ENCODE measurements at places on chromosomes 3 and 15.

DNA sequence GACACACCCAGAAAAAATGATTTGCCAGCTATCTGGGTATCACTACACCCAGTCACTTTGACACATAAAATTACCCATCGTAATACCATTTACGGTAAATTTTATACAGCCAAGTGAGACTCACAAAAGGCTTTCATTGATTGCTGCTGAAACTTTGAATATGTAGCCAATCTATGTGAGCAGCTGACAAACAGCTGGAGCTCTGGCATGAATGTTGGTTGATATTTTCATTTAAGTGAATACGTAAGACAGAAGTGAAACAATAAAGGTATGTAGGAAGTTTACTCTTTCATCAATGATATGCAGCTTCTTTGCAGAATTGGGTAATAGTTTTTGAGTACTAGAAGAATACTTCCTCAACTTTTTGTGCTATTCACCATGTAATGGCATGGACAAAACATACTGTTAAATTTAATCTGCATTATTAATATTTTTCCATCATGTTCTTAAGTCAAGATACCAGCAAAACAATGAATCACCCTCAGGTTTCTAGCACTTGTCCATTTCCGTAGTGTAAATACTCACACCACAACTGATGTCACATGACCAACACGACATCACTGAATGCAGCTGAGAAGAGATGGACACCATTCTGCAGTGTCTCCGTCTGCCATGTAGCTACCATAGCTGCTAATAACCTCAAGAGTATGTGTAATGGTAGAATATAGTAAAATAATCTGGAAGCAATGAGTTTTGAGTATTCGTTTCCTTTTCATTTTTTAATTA is 205.9 kb upstream of the HES1 start:
- DNase-seq = no peak

DNA sequence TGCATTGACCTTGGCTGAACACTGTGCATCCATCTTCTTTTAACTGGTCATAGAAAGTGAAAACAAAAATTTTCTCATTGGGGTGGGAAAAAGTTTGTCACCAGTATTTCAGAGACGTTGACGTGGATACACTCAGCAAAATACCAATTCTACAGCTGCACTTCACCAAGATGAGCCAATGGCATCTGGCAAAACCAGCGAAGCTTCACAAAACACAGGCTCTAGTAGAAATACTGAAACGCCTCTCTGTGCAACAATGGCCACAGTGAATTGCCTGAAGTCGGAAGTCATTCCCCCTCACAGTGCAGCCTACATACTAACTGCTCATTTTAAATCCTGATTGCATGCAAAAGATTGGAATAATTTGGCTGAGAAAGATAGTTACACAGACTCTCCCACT is 17.0 kb downstream of the PCYT1A start:
- DNase-seq = no peak

DNA sequence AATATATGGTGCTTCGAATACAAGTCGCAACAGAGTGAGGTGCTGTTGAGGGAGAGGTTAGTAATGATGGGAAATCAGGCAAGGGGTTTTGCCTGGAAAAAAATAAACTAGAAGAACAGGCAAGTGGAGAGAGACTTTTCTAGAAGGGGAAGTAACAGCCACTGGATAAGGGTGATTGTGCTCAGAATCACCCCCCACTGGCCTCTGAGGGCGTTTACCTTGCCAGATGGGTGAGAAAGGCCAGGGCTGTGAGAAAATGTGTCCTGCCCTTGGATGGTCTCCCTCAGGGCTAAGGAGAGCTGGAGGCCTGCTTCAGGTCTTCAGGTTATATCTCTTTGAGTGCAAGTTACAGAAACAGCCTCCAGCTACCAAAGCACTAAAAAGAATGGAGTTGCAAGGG is 151.8 kb downstream of the MEX3B start:
- DNase-seq = no peak

DNA sequence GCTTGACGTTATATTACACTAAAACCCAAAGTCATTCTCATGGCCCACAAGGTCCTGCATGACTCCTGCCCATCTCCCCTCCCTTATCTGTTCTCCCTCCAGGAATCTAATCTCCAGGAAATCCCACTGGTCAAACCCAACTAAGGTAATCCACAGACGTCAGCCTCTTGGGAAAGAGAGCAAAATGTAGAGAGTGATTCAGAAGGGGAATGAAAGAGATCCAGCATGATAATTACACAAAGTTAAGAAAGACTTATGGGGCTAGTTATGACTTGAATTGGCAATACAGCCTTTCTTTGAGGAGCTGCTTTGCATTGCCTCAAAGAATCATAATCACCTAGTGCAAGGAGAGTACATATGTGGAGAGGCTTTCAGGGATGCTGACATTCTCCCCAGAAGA is 137.8 kb upstream of the MYRIP start:
- no peak for DNase-seq

- DNase-seq = peak; percentile 19
Measured at GRCh38 chr15:34610354-34610753, 26.9 kb upstream of the GOLGA8B start.

- DNase-seq = no peak
Measured at GRCh38 chr3:38315488-38316230, 30.9 kb upstream of the XYLB start.

DNA sequence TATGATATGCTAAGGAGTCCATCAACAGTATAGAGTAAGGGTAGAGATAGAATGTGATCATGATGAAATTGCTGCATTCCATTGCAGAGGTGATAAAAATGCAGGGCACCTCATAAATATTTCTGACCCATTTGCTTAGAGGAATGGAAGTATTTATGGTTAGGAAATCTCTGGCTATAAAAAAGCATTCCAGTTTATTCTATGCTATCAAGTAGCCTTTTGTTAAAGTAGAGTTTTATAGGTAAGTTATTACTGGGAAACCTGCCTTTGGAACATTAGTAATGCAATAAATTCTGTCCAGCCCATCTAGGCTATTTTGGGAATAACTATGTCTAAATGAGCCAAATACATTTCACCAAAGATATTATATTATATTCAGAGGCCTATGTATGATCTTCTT is 19.8 kb upstream of the STRIT1 start:
- DNase-seq = no peak

DNA sequence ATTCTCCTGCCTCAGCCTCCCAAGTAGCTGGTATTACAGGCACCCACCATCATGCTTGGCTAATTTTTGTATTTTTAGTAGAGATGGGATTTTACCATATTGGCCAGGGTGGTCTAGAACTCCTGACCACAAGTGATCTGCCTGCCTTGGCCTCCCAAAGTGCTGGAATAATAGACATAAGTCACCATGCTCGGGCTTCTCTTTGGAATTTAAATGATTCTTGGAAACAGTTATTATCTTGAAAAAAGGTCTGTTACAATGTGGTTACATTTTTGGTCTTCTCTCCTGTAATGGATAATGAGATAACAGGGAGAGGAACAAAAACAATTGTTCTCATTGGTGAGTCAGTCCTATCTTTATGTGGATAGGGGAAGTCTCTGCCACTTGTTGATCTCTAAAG is 59.8 kb upstream of the AADACL2 start:
- no peak for DNase-seq

- DNase-seq = no peak
Measured at GRCh38 chr3:126381966-126382365, 12.7 kb upstream of the CFAP100 start.

GRCh38 chr3:164200053-164200823 is 878.1 kb downstream of the SI start:
- no peak for DNase-seq

GRCh38 chr3:3744826-3745225 is 54.4 kb upstream of the LRRN1 start:
- DNase-seq = no peak

DNA sequence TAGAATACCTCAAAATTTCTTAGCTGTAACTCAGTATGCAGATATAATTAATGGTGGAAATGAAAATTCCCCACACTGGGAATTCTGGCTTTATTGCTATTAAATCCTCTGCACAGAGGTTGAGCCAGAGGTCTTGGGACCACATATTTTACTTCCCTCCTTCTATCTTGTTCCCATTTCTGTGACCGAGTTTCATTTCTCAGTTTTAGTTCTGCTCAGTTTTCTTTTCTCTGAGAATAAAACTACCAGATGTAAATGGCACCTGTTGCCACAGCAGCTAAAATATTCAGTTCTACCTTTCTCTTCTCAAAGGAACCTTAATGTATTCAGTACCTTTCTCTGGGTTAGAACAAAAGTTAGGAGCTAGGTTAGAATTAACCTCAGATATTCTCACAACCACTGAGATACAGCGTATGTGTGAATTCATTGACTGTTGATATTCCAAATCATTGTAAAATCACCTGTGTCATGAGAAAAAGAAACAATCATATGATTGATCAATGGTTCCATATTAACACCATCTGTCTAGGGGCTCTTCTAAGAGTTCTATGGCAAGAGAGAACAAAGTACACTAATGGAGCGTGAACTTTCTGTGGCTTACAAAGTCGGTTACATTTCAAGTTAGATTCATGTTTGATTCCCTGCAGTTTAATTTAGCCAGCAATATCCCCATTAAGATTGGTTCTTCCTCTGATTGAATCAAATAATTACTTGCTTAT is 374.1 kb downstream of the EFHB start:
- DNase-seq = no peak

GRCh38 chr15:42593143-42593542 is 17.7 kb downstream of the STARD9 start:
- no peak for DNase-seq

- DNase-seq = peak; percentile 37
Measured at GRCh38 chr3:197426121-197426566, 127.7 kb upstream of the DLG1 start.

DNA sequence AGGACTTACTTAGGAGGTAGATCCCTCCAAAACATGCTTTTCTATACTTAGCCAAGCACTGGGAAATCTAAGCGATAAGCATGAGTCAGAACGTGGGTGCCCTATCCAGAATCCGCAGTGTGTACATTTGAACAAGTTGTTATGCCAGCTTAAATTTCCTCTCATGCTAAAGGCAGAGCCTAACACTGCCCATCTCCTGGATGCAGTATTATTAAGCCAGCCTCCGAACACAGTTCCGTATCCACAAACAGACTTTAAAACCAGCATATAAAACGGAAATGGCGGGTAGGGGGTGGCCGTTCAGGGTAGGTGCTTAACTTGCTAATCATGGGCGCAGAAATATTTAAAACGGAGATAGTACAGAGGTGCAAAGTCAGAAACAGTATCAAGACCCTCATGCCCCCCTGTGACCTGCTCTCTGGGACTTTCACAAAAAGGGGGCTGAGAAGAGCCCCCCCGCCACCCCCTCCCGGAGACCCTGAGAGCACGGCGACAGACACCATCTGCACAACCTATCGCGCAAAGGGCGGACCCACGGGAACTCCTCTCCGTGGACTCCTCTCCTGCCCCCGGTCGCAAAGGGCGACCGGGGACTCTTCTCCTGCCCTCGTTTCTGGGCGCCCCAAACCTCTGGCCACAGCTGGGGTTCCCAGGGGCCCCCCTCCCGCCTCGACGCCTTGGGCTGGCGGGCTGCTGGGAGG is 889 bp upstream of the LRRIQ4 start:
- peak; percentile 7 for DNase-seq

GRCh38 chr3:11820531-11821041 is 26.1 kb downstream of the TAMM41 start:
- DNase-seq = no peak

GRCh38 chr3:66303491-66303901 is 82.7 kb downstream of the SLC25A26 start:
- no peak for DNase-seq

- peak; percentile 29 for DNase-seq
Measured at GRCh38 chr15:66252685-66253417, 699 bp downstream of the MEGF11 start.

- no peak for DNase-seq
Measured at GRCh38 chr15:60887139-60887538, 342.0 kb downstream of the RORA start.

DNA sequence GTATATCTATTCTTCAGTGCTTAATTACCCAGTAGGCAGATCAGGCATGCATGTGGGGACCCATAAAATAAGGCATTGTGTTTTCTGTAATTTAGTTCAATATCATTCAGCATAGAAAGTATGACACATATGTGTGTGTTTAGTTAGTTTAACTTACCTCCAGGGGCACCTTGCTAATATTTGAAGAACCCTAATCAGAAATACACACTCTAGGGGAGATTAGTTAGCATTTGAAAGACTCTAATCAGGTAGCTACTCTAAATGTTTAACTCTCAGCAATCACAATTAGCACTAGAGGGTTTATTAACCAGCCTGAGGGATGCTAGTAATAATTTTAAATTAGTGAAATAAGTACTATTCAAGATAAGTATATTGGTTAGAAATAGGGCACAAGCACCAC is 104.5 kb downstream of the ECT2 start:
- DNase-seq = no peak

DNA sequence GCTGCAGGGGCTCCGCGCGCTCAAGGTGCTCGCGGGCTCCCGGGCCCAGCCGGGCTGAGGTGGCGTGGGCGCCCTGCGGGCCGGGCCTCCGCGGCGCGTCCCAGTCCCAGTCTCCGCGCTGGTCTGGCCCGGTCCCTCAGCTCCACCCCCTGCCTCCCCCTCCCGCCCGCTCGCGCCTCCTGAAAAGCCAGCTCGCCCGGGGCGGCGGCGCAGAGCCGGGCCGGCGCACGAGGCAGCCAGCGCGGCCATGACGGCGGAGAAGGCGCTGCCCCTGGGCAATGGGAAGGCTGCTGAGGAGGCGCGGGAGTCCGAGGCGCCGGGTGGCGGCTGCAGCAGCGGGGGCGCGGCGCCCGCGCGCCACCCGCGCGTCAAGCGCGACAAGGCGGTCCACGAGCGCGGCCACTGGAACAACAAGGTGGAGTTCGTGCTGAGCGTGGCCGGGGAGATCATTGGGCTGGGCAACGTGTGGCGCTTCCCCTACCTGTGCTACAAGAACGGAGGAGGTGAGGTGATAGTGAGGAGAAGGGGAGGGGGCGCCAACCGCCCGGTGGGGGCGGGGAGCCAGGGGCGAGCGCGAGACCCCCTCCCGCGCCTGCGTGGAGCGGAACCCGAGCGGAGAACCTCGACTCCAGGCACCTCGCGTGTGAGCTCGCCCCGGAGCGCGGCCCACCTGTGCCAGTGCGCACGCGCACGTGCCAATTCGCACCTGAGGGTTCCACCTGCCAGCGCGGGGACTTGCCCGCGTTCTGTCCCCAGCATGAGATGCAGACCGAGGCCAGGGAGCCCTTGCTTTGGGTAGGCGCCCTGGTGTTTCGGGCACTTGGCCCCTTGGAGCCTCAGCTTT is at the start of gene SLC6A11:
TSS of gene SLC6A11 (plus strand) at position 210 of the 844 bp plus-strand sequence. CDS start at position 248, 38 bp downstream.
- no peak for DNase-seq

DNA sequence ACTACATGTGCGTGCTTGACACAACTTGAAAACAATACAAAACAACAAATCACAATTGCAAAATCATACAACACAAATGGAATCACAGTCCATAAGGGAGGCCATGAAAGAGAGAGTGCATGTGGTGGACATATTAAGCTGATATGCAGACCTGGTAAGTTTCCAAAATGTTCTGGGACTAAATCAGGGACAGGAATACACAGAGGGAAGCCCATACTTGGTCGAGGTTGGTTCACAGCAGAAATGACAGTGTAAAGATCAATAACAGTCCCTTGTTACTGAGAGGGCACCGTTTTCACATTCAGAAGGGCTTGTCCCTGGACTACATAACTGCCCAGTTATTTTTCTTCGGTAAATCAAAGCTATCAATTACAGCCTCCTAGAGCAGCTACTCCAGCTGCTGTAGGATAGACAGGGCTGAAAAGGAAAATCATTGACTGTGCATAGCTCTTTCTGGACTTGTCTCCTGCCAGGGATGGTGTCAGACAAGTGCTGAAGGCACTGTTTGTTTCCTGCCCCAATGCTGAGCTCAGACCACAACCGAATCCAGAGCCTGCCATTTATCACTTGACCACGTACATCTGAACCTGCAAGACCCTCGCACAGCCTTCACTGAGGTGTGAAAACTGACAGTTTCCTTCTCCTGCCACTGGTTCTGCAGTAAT is 79.5 kb upstream of the KCNMB2 start:
- DNase-seq = no peak
